ENCODE measurements at places on chromosomes 12 and 14.

DNA sequence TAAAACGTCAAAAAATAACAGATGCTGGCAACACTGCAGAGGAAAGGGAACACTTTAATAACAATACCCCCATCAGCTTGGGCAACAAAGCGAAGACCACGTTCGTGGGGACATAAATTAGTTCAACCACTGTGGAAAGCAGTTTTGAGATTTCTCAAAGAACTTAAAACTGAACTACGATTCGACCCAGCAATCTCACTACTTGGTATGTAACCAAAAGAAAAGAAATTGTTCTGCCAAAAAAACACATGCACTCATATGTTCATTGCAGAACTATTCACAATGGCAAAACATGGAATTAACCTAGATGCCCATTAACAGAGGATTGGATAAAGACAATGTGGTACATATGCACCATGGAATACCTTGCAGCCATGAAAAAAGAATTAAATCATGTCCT is 81.2 kb upstream of the RAP1B start:
- no peak for DNase-seq

DNA sequence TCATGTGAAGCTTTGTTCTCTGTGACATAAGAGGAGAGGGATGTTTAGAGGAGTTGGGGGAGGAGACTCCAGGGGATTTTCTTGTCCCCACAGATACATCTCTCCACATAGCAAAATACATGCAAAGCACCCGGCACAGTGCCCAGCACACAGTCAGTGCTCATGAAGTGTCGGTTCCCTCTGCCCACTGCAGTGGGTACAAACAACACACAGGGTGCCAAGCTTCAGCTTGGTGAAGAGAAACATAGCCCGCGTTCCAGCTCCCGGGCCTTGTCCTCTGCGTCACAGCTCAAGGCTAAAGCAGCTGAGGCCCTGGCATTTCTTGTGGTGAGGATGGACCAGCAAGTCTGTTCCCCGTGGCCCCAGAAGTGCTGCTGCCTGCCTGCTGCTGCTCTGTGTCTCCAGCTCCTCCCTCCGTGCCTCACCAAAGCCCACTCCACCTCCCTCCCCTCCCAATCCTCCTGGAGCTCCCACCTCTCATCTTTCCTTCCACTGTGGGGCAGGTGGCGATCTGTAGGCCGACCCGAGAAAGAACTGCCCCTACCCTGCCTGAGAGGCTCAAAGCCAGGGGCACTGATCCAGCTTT is 57.0 kb upstream of the FKBP4 start:
- DNase-seq = no peak

GRCh38 chr12:122395319-122395718 is 27.1 kb downstream of the CLIP1 start:
- no peak for DNase-seq

DNA sequence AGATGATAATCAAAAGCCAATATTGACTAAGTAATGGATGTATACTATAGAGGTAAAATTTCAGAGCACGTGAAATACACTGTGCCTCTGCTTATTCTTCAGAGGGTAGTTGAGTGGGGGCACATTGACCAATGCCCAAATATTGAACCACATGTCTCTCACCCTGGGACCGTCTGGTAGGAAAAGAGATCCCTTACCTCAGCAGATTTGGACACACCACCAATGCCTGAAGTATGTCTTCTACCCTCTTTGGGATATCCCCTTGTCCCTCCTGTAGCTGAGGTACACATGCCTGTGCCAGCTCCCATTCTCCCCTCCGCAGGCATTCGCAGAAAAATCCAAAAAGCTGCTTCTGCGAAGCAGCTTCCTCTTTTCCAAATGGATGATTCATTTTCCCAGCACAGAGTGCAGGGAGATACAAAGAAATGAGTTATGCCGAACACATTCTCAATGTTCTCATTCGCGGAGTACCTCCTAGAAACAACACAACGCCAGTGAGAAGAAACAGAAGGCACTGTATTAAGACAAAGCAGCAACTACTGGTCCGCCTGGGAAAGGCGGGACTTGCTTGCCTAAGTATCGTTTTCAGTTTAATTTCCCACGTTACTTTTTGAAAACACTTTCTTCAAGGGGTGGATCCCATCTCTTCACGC is 691 bp downstream of the ZFYVE26 start:
- DNase-seq = no peak

Measured in GM12891 (cell line).